ENCODE measurements at places on chromosomes 2 and 18.
A peak's percentile ranks its signal among the peaks of the same experiment; 100 is the strongest.

DNA sequence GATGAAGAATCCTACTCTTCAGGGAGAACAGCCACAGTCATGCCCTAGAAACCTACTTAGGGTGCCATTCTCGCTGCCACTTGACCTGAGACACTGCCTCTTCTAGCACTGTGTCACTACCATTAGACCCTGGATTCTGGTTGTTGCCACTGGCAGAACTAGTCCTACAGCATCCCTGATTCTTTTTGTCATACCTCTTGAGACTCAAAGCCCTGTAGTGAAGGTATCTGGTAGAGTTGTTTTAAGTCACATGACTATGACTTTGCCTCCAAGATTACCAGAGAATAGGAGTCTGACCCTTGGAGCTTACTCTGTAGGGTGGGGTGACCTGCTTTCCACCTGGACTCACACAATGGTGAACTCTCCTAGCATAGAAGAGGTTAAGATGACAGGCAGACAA, 296.7 kb downstream of the TNS1 start:
- DNase-seq = no peak

DNA sequence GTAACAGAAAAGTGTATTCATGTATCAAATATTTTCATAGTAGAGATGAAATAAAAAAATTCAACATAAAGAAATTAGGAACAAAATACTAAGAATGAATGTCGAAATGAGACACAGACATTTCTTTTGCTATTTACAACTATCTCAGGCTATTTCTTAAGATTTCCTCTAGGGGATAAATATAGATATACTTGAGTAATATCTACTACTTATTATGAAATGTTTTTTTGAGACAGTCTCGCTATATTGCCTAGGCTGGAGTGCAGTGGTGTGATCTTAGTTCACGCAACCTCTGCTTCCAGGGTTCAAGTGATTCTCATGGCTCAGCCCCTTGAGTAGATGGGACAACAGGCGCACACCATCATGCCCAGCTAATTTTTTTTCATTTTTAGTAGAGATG, 326.1 kb downstream of the RNF144A start:
- no peak for DNase-seq

- DNase-seq = no peak
These were observed 1109.1 kb upstream of the NRXN1 start for GRCh38 chr2:52141076-52141475.

DNA sequence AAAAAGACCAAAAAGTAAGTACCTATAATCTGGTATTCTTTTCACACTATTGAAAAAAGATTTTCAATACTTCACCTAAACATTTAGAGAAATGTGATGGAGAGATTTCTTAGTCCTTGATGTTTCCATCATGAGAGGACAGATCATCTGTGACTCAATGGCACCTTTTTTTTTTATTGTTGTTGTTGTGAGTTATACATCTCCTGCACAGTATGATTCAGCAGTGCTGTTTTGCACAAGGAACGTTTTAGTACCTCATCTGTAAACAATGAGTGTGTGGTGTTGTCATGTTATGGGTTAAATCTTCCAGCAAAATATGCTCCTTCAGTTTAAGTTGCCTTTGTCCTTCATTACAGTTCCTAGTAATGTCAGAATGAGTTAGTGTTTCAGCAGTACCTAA, 2.2 kb downstream of the KIAA1328 start:
- no peak for DNase-seq

DNA sequence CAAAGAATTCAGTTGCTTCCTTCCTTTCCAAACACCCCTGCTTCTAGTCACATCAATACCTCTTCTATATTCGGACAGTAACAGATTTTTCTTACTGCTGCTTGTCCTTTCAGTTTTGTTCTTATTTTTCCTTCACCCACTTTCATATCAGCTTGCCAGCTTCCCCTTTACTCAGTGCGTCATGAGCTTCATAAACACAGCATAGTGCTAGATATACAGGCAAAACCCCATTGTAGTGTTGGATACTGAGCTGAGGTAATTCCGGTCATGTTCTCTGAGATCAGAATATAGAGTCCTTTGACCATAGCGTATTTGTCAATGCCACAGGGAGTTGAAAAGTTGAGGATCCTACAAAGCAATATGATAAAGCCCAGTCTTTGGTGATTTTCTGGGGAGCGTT, 2.4 kb downstream of the FARP2 start:
- DNase-seq = no peak

- DNase-seq = no peak
These were observed 1364.0 kb upstream of the NRXN1 start for GRCh38 chr2:52395912-52396311.

- no peak for DNase-seq
These were observed 223.0 kb downstream of the NBAS start for GRCh38 chr2:15337996-15338666.

- no peak for DNase-seq
These were observed 37.9 kb downstream of the PMS1 start for GRCh38 chr2:189821953-189822748.

- DNase-seq = no peak
These were observed 9.5 kb downstream of the SESTD1 start for GRCh38 chr2:179255129-179255528.

DNA sequence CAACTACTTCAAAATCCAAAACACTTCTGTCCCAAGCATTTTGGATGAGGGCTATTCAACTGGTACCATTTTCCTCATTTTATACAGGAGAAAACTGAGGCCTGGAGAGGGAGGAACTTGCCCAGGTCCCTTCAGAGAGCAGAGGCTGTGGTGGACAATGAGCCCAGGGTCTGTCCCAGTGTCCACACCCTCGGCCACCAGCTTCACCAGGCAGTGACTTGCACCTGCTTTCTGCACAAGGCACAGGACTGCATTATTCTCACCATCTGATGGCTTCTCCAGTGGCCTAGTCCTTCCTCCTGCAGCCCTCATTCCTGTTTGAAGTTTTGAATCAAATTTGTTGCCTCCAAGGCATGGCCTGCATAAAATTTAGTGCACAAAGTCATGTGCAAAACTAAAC, 53.3 kb downstream of the RNF144A start:
- DNase-seq = no peak

DNA sequence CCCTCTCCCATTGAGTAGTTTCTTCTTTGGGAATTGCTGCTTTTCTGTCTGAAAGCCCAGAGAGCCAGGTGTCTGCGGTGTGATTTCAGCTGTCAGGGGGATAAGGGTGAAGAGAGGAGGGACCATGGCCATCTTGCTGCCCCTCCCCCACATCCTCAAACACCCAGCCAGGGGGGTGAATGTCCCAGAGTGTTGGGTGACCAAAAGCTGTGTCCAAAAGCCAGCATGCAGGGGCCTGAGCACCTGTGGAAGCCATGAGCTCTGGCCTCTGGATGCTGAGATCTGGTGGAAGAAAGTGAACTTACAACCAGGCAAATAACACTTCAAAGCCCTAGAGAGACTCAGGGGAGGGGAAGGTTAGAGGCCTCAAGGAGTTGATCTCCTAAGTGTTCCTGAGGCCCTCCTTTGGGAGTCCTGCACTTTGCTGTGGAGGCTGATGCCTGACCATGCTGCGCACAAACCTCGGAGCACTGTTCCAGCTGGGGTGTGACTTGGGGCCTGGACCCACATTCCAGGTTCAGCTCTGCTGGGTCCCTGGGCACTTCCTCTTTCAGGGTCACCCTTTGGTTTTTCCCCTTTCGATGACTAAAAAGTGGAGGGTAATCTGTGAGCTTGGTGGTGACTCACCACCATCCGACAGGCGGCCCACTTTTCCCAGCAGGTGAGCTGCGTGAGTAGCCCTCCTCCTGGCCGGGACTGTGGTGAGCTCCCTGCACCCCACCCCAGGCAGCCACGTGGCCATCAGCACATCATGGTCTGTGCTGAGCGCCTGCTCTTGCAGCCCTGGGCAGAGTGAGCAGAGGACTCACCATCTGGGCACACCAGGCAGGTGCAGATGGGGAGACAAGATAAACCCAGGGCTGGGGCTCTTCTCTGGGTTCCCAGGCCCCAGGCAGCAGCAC, 66.8 kb upstream of the FOSL2 start:
- peak; percentile 14 for DNase-seq

GRCh38 chr2:216188956-216189355, 79.8 kb downstream of the XRCC5 start:
- no peak for DNase-seq

DNA sequence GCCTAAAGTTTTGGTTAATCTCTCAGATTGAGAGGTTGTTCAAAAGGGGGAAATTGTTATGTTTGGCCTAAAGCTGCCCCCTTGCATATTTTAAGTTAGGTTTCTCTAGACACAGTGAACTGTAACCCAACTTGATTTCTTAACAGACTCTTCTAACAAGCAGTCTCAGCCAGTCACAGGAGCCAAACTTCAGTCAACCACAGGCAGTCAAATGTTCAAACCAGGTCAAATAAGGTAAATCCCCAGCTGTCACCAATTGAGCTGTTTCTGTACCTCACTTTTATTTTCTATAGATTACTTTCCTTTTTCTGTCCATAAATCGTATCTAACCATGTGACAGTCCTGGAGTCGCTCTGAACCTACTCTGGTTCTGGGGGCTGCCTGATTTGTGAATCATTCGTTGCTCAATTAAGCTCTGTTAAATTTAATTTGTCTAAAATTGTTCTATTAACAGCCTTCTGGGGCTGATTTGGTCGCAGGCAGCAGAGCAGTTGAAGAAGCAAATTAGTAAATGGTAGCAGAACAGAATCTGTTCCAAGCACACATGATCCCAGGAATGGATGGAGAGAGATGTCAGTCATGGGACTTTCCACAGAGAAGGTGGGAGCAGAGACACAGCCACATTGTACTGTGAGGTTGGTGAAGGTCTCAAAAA, 16.4 kb upstream of the NFU1 start:
- no peak for DNase-seq

DNA sequence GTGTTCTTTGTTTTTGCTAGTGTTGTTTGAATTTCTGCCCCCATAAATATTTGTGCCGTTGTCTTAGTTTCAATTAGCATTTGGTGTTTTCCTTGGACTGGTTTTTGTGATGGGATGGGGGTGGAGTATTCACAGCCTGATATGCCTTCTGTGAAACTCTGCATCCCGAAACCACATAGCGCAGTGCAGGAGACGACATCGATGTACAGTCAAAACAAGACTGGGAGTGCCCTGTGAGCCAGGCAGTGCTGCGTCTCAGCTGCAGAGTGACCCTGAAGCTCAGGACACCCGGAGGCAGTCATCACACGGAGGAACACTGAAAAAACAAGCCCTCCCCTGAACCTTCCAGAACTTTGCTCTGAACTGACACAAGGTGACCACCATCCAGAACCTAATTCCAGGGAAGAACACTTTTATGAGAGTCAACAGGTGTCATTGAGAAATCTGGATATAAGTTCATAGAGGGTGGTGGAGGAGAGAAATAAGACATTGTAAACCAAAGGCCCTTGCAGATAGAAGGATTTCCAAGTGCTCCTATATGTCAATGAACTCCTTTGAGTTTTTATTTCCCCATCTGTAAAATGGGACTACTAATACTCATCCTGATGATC, 61.2 kb upstream of the CABLES1 start:
- no peak for DNase-seq

DNA sequence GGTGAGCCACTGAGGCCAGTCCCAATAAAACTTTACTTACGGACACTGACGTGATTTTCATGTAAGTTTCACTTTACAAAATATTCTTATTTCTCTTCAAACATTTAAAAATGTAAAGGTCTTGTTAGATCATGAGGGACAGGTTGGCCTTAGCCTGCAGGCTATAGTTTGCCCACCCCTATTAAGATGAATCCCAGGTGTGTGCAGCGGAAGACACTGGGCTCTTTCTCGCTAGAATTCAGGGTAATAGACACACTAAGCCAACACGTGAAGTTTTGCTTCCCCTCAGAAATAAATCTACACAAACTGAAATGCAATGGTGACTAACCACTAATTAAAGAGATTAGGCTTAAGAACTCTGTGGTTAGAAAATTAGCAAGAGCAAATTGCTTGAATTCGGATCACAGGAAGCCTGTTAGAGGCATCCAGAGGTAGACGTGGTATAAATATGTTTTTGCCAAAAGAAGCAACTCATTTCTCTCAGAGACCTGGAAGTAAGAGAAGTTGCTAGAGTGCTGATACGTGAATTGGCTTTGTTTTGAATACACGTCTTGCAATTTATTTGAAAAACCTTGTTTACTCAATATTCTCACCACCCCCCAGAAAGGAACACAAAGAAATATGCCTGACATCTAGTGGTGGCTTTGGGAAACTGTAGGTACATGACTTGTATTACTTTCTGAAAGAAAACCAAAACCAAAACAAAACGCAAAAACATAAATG, 151.6 kb downstream of the DTNB start:
- DNase-seq = no peak

DNA sequence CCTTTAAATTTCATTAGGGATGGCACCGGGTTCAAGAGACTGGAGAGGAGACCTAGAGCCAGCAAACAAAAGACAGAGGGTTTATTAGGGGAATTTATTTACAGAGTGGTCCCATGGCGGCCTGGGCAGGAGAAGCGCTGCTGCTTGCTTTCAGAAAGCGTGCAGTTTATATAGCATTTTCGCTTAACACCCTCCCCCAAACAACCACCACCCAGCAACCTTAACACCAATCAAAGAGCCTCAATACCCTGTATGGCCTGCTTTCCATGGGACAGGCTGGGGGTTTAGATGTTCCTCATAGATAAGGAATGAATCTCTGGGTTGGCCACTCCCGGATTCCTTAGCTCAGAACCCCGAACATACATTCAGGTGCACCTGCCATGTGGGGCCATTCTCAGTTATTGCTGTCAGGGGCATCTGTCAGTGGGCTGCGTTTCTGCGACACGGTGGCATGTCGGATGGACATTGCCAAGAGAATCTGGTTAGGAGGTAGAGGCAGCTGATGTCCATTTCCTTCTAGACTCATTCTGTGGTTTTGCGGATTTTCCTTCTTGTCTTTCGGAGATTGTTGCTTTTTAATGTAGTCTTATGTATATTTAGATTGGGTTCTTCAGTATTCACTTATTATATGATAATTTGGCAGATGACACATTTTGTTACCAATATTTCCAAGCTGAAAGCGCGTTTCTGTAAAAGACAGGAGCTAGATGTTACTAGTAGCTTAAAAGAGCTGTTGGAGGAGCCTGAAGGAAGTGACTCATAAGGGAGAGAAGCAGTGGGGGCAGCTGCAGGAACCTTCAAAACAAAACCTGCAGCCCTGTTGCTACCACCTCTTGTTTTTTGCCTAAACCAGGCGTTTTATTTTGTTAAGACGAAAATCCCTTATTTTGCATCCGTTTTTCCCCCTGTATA, 7.2 kb downstream of the AGAP1 start:
- DNase-seq = no peak

GRCh38 chr2:127228102-127228501, 8.0 kb upstream of the CYP27C1 start:
- no peak for DNase-seq

DNA sequence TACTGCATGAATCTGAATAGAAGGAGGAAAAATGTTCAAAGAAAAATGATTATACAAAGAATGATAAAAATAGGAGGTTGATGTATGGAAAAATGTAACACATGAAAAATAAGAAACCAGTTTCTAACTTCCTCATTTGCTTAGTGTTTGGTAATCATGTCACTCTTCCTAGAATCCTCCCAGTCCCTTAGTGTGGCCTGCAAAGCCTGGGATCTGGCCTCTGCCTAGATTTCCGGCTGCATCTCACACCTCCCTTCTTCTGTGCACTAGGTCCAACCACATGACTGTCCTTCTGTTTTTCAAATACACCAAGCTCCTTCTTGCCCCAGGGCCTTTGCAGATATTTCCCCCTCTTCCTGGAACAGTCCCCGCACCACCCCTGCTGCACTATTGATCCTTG, 76.8 kb upstream of the RBMS1 start:
- no peak for DNase-seq

- DNase-seq = no peak
These were observed 133.8 kb downstream of the ARL4C start for GRCh38 chr2:234363011-234363487.

- no peak for DNase-seq
These were observed 184.8 kb downstream of the NR4A2 start for GRCh38 chr2:156147594-156148330.
